ENCODE measurements at places on chromosomes 7 and 10.

- DNase-seq, result no peak
These were observed 44.2 kb downstream of the JAZF1 start for GRCh38 chr7:28136420-28136819.

- DNase-seq, result no peak
These were observed 212.2 kb downstream of the ETV1 start for GRCh38 chr7:13777242-13777641.

DNA sequence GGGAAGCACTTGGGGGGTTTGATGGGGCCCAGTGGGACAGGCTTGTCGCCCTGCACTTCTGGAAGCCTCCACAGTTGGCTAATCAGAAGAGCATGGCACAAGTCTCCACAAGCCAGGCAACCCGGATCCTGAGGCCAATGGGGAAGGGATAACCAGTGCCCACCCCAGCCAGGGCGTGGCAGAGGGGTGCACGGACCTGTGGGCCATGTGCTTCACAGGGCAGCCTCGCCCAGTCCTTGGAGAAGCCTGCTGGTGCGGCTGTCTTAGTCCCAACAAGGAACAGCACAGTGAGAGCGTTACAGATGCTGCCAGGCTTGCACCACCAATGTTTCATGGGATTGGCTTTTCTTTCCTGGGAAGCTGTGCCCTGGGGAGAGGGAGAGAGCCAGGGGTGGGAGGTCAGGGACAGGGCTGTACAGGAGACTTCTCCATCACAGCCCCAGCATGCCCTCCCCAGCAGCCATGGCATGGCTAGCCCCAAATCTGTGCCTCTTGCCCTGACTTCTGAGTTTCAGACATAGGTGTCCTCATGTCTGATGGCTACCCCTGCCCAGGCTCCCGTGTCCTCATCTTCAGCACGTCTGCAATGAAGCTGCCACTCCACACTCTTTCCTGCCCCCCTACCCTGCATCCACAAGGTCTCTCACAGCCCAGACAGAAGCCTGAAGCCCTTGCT lies 116.0 kb downstream of the PTPN20 start:
- DNase-seq, result no peak

DNA sequence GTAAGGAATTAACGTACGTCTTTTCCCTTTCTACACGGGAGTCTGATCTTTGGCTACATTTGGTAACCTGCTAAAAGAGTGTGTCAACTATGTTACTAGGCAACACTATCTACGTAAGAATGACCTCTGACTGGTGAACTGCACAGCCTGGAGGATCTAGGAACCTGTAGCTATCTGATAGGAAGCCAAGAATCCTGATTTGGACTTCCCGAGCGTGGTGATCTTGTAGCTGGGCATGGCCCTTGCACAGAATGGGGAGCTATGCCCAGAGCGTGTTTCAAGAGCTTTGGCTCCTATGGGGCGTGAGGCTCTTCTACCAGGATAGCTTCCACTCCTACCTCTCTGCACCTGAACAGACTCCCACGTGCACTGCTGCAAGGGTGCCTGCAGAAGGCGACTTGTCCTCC lies 157.5 kb downstream of the TAX1BP1 start:
- no peak for DNase-seq

DNA sequence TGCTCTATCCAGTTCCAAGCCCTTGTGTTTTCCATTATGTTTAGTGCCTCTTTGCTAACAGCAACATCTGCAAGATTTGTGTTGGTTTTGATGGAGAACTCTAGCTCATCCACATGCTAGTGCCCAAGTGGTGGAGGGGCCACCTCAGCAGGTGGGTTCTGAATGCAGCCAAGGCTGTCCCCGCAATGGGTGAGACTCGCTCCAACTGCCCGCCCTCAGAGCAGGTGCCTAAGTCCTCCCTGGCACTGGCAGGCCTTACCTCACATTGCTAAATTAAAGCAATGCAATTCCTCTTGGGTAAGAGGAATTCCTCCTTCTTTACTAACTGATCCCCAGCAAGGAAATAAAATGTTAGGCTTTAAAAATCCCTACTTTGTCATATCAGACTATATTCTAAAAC lies 146.8 kb downstream of the ADCY1 start:
- no peak for DNase-seq

GRCh38 chr10:55410415-55410885 lies 609.4 kb upstream of the PCDH15 start:
- no peak for DNase-seq

- no peak for DNase-seq
These were observed 2.5 kb upstream of the LAMB4 start for GRCh38 chr7:108132551-108133265.

GRCh38 chr7:150586068-150586784 lies 19.0 kb downstream of the GIMAP4 start:
- DNase-seq, result no peak

DNA sequence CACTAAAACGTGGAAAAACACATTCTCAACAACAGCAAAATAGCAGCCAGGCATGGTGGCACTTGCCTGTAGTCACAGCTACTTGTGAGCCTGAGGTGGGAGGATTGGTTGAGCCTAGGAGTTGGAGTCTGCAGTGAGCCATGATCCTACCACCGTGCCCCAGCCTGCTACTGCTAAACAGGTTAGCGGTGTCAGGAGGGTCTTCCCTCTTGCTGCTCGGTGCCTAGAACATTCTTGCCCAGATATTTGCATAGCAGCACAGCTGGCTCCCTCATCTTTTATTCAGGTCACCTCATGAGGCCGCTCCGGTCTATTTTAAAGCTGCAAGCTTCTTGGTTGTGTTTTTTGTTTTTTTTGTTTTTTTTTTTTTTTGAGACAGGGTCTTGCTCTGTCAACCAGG lies 2.9 kb upstream of the RABGEF1 start:
- DNase-seq, result no peak

- DNase-seq, result no peak
These were observed 118.8 kb downstream of the CUX1 start for GRCh38 chr7:101936223-101936610.

DNA sequence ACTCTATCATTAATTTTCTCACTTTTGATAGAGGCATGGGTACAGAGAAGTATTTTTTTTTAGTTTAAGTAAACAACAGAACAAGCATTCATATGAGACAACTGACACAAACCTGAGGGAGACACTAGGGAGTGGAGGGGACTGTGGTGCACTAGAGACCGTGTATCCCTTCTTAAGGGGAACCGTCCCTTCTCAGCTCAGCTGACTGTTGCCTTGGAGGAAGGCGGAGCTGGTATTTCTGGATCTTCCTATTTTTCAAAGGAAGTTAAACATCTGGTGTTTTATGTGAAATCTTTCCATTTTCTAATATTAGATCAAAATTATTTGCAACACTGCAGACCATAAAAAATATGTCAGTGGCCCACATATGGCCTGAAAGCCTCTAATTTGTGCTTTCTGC lies 113.6 kb upstream of the MACROH2A2 start:
- DNase-seq, result no peak

GRCh38 chr7:34659472-34660075 lies 1.6 kb downstream of the NPSR1 start:
- DNase-seq, result no peak

DNA sequence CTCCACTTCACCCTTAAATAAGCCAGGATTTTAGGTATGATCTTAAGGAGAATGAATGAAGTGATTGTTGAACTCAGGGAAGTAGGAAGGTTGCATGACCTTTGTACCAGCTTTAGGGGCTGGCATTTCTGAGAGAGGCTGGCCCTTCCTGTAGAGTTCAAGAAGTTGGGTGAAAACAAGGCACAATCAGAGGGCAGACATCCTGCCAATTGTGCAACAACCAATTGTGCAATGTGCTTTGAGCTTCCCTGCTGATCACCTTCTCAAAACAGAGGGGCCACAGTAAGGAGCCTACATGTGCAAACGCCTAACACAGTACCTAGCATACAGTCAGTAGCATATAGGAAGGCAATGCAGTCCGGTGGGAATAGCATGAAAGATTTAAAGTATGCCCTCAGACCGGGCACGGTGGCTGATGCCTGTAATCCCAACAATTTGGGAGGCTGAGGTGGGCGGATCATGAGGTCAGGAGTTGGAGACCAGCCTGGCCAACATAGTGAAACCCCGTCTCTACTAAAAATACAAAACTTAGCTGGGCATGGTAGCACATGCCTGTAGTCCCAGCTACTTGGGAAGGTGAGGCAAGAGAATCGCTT lies 5.4 kb downstream of the CPVL start:
- peak; percentile 6 for DNase-seq

DNA sequence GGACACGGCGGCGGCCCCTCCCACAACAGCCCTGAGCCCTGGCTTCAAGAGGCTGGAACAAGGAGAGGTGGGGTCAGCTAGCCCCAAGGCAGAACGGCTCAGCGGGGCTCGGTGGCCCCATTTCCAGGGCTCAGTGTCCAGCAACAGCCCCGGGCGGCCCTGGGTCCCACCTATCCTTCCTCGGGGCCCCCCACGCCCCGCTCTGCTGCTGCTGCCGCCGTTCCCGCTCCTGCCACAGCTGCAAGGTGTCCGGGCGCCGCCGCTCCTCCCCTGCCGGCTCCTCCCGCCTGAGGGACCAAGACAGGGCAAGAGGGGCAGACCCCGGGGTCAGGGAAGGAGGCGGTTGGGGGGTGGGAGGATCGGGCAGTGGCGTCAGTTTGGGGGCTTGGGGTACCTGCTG lies 3.4 kb upstream of the SAP25 start:
- DNase-seq, result no peak

DNA sequence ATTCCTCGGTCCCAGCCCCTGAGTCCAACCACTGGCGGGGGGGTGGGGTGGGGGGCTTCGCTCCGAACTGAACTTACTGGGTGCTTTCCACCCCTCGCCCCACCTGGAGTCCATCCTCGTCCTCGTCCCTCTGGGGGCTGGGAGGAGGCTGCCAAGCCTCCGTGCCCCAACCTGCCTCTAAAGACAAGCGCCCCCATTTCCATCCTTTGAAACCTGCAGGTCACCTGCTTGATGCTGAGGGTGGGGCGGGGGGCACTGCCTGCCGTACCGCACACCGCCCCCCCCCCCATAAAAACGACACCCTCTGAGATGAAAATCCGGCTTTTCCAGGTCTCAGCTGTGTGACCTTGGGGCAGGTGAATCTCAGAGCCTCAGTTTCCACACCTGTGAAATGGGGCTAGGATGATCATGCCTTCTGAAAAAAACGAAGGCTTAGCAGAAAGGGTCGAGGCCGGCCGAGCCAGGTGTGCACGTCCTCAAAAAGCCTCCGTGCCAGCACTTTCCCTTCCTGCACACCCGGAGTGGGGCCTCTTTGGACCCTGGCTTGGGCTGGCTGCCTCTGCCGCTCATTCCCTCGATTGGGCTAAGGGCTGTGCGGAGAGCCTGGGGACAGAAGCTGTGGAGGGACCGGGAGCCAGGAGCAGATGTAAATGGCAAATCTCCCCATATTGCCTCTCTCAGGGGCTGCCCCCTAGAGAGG lies 967 bp downstream of the ELFN1 start:
- DNase-seq, result no peak

- DNase-seq, result no peak
These were observed 273.3 kb upstream of the LRGUK start for GRCh38 chr7:133853706-133854276.

DNA sequence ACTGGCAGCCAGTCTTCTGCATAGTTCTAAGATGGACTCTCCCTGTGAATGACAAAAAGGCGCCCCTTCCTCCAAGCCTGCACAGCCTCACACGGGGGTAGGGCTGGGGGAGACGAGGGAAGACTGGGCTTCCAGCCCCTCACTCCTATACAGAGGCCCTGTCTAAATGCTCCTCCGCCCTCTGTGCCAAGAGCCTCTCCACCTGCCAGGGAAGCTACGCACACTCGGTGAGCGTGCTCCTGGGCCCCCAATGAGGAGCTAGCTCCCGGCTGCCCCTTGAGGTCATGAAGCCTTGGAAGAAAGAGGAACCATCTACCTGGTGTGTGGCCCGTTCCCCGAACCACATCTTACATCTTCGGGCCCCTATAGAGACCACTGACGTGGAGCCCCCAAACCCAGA lies 54.8 kb downstream of the CRTAC1 start:
- no peak for DNase-seq

DNA sequence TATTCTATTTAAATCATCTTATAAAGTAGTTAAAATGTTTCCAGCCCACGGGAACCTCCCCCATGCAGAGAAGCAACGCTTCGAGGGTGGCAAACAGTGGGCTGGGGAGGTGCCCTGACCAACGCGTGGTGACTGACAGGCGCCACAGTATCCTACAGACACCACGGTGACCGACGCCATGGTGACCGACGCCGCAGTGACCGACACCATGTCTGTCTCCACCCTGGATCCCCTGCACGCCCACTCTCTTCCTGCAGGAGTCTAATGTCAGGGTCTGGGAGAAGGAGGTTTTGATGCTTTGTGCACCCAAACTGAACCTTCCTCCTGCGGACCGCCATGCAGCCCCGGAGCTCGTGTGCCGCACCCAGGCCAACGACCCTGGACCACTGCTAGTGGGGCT lies 464.4 kb downstream of the PTPRN2 start:
- DNase-seq, result no peak

DNA sequence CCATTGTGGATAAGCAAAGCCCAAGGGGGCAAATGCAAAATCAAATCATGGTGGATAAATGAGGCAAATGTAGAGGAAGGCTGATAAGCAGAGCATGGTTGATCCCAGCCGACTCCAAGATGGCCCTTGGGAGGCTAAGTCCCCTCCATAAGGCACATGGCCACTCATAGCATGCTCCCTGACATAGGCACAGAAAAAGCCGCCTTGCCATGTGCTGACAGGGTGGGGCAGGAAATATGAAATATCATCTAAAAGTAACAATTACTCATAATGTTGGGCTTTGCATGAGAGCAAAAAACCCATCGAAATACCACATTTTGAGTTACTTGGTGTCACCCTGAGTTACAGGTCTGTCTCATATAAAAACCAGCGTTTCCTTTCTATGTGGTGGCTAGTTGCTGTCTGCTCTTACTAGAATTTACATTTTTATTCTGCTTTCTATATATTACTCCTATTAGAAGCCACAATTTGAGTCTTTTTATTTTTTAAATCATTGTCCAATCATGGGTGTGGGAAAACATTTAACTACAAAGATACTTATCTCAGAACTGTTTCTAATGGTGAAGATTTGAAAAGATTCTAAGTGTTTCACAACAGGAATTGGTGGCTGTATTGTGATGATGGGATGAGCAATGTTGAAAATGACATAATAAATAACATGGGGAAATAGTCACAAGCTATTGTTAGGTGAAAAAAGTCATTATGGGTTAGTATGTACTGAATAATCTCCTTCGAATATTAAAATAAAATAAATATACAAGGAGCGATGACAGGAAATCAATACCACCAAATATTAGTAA lies 102.7 kb downstream of the CUBN start:
- peak; percentile 77 for DNase-seq

DNA sequence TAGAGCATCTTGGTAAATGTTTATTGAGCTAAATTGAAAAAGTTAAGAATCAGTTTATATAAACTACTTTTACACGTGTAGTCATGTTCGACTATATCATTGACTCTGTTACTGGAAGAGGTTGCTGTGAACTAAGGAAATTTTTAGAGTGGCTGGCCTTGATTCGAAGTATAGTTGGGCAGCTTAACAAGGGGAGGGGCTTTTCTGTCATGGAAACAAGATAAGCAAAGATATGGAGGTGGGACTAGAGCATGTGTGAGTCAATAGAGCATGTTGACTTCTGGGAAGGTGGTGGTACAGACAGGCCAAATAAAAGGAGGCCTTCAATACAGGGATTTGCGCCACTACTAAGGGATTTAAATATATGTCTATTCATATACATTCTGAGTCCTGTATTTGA lies 7.6 kb downstream of the ATP5F1C start:
- no peak for DNase-seq
